Adrenal gland (tissue), 19 donors: ENCODE measurements at places on chromosomes 16 and 17. TPM values are rescaled to one million over a fixed set of nuclear protein-coding genes. Genes with fewer than 3 reads are reported as not detected.

CES5A gene
- total RNA-seq: not detected

IGFBP4 gene
- total RNA-seq: 458 TPM

SRCIN1 gene
- 0.68 TPM for total RNA-seq

ZNF598 gene
- total RNA-seq: 4.7 TPM

FOXN1 gene
- total RNA-seq: not detected

CIBAR2 gene
- 0.55 TPM for total RNA-seq

CTRB1 gene
- total RNA-seq: not detected

ST6GALNAC2 gene
- 4.5 TPM for total RNA-seq

BCL6B gene
- total RNA-seq: 12.1 TPM

ZCCHC14 gene
- 17.9 TPM for total RNA-seq

RCVRN gene
- not detected for total RNA-seq

DNA sequence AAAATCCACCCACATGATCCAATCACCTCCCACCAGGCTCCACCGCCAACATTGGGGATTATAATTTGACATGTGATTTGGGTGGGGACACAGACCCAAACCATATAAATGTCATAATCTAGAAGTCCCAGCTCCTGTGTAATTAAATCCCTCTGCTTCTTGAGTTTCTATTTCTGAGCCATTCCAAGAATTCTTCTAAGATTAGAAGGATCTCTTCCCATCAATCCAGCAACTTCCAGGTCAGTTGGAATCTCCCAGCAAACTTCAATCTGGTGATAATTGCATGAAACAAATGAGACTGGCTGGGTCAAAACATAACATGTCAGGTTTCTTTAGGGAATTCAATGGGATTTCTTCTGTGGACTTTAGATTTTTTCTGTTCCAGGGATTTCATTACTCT is 127.8 kb upstream of the CDH5 start:
- no peak for DNase-seq

GRCh38 chr17:61656721-61657217 is 65.8 kb upstream of the NACA2 start:
- no peak for DNase-seq

- no peak for DNase-seq
Observed at GRCh38 chr16:27048316-27048715, 18.4 kb upstream of the C16orf82 start.

DNA sequence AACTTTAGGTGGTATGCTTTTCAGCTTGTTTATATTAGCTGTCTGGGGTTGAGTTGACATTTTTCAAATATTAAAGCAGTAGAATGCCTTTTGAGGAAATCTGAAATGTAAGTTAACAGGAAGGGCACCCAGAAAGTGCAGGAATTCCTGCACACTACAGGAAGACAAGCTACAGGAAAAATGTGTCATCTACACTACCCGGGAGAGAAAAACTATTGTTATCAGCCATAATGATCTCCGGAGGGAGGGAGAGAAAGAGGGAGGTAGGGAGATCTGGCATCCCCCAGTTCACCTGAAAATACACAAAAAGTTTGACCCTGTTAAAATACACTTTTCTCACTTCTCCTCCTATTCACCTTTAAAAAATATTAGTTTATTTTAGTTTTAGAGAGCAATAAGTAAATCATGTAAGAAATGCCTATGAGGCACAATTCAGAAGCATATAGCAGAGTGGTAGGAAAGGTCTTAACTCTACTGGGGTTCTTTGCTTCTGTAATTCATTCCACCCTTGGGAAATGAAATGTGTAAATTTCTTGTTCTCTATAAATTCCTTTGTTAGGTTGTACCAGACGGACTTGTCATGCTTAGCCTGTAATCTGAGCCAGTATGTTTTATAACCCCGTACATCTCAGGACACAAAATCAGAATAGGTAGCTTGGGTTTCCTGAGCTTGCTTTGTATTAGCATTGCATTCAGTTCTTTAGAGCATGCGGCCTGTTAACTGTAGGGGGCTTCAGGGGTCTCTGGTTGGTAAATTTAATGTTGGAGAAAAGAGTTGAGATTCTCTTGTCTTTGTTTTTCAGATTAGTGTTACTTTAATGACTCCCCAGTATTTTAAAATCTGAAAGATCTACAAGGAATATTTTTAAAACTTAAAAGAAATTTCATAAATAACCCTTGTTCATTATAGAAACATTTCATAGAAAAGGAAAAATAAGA is 3.3 kb downstream of the MAP2K6 start:
- no peak for DNase-seq

DNA sequence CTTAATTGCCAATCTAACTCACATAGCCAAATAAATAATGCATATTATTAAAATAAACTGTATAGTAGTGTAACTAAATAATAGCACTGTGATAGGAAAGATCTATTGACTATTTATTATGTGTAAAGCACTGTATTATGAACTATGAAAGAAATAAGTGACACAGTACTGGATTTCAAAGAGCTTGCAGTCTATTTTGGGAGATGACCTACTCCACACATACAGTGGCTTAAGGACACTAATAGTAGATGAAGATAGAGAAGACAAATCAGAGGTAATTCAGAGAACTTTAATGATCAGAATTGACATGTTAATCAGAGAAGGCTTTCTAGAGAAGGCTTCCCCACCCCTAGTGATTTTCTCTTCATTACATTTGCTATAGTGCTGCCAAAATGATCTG is 14.6 kb downstream of the LASP1NB start:
- no peak for DNase-seq

DNA sequence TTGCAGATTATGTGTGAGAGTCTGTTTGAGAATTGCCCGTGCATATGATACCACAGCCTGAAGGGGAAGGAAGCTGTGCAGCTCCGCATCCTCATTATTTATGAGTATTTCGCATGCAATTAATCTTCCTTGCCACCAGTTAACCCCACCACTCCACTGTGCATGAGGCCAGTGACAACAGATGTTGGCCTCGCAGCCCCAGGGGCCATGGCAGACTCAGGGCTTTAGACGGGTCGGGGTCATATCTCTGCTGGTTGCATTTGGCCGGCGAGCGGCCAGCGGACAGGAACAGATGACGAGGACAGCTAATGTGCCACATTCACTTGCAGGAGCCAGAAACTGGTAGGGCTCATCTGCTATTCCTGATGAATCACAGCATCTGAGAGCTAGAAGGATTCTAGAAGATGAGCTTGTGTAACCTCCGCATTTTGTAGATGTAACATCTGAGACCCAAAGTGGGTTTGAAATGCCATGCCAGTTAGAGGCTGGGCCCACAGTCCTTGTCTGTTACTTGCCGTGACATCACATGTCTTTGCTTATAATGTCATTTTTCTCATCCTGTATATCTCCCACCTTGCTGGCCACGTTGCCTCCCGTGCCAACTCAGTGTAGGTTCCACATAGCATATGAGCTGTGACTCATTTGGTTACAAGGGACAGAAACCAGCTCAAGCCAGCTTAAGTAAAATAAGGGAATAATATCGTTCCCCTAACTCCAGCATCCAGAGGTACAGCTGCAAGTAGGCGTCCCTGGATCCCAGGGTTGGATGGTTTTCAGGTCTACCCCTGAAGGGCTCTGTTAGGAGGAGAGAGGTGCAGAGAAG is 137.2 kb downstream of the SNX29 start:
- DNase-seq: peak; percentile 70

DNA sequence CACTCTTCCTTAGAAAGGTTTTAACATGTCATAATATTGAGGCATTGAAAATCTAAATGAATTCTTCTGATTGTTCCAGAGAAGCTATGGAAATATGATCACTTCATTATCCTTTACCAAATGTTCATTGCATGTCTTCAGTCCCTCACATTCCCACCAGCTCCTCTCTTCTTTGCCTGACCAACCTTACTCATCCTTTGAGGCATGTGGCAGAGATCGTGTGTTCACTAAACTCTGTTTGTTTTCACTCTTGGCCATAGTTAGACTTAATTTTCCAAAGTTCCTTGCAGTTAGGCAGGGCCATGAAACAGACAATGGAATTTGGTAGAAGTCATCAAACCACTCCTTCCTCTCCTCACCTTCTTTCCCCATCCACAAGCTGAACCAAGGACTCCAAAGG is 266.5 kb upstream of the HSBP1 start:
- no peak for DNase-seq

DNA sequence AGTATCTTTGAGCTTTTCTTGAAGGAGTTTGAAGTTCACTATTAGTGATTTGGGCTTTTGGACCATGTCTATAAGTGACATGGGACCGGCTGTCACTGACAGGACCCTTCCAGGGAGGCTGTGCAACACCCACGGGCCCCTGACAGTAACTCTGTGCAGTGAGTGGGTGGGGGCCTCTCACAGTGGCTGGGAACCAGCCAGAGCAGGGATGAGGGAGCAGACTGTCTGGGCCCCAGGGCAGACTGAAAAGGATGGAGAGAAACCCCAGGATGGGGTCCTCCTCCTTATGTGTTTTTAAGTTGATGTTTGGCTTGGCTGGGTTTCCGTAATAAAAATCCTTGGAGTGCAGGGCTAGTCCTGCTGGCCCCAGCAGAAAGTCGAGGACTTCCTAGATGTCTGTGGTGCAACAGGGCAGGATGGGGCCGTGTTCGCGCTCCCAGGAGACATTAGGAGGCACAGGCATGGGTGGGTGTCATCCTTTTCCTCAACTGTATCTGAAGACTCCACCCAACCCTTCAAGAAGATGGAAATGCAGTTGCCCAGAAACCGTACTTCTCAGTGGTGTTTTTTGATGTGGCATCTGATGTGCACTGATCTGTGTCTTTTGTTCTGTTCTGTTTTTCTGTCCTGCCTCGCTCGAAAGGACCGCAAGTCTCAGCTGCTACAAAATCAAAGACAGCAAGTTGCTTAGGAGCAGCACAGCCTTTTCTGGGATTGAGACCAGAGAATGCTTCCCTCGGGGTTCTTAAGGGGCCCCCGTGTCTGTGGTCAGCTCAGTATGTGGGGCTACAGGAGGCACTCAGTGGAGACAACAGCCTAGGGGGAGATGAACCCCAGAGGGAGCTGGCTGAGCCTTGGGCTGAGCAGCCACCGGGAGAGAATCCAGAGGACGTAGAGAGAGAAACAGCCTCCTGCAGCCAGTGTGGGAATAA is 24.2 kb downstream of the PLD6 start:
- DNase-seq: no peak

- no peak for DNase-seq
Observed at GRCh38 chr17:75979705-75980187, 706 bp downstream of the TEN1 start.

- DNase-seq: no peak
Observed at GRCh38 chr16:53597776-53598175, 94.8 kb upstream of the AKTIP start.

- peak; percentile 5 for DNase-seq
Observed at GRCh38 chr17:14011740-14012405, 57.4 kb upstream of the COX10 start.

DNA sequence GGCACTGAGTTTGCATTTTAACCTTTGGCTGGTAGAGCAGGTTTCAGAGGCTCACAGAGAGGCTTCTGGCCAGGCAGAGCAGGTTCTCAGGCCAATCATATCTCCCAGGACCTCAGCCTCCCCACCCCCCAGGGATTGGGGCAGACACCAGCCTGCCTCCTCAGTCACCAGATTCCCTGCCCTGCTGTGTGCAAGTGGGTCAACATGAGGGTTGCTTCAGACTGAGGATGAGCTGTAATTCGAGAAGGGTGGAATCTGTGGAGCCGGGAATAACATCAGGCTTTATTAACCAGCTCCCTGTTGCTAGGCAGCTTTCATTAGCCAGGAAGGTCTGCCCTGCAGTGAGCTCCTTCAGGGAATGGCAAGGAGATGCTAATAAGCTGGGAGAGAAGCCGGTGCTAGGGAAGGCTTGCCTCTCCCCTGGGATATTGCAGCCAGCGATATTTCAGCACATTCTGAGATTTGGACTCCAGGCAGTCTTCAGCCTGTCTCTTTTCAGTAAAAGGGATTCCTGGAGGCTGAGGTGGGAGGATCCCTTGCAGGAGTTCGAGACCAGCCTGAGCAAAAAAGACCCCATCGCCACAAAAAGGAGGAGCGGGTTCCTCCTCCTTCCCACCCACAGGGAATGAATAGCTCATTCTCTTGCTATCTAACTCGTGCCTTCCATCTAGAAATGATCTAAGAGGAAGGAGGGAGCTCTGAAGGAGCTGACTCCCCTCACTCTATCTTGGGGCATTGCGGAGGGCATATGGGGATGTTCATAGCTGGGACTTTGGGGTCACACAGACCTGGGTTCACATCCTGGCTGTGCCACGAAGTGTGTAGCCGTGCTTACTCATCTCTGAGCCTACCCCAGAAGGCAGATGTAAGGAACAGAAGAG is 10.7 kb downstream of the SGSM2 start:
- DNase-seq: peak; percentile 85

GRCh38 chr16:47571049-47571448 is 109.9 kb downstream of the PHKB start:
- no peak for DNase-seq

GRCh38 chr17:35046740-35047283 is 16.7 kb downstream of the RFFL start:
- DNase-seq: no peak

GRCh38 chr17:63653050-63653449 is 30.8 kb downstream of the MAP3K3 start:
- no peak for DNase-seq

DNA sequence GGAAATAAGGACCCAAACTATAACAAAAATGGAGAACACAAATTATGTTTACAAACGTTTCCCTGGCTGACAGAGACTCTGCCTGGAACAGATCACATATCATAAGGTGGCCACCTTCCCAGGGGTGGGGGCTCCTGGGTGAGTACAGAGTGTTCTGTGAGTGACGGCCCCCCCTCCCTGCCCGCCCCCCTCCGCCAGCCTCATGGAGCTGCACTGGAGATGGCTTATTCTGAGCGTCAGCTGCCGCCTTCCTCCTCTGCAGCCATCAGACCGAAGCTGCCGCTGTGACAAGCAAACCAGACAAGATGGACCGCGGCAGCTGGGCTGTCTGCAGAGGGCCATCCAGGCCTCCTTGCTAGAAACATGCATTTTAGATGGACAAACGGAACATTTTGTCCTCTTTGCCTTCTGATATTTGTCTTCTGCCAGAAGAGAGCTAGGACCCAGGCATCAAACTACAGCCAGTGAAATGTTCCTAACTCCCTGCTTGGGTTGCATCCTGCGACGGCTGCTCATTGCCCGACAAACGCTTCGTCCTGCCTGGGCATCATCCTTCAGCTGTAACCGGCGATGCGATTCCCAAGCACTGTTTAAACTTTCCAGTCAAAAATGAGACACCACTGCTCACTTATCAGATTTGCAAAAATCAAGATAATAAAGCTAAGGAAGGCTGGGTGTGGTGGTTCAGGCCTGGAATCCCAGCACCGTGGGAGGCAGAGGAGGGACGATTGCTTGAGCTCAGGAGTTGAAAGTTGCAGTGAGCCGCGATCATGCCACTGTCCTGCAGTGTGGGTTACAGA is 15.3 kb upstream of the RPTOR start:
- DNase-seq: no peak

GRCh38 chr16:58154345-58154744 is 25.2 kb upstream of the CFAP20 start:
- DNase-seq: no peak

GRCh38 chr17:70288540-70289290 is 119.4 kb downstream of the KCNJ2 start:
- no peak for DNase-seq

GRCh38 chr17:81258292-81258691 is 19.2 kb downstream of the NDUFAF8 start:
- no peak for DNase-seq

DNA sequence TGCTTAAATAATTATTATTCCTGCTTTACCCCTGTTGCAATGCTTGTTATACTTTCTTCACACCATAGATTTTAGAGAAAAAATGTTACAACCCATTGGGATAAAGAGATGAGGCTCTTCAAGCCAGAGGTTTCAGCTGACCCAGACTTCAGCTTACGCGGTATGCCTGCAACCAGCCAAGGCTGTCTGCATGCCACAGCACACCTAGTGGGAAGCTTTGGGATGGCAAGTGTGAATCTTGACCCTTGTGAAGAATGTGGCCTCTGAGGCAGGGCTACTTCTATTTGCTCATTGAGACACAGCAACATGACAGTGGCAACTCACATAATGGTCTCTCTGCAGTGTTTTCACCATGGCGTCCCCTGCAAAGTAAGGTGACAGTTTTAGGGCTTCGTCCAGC is 193.9 kb upstream of the PIRT start:
- DNase-seq: no peak
